ENCODE measurements at places on chromosomes 6 and 20. TPM values are rescaled to one million over a fixed set of nuclear protein-coding genes. Genes with fewer than 3 reads are reported as not detected.

DNA sequence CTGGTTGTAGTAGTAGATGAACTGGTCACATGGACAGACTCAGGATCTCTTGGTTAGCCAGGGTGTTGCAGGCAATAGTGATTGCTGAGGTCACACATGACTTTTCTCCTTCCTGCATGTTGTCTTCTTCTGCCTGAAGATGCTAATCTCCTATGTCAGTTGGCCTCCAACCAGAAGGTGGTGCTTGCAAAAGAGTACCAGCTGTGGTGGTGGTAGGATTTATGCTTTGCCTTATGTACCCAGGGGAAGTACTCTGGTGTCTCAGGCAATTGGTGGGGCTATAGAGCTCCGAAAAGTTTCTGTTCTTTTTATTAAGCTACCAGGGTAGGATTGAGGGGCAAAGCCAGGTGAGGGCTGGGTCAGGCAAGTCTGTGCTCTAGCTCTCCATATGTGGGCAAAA is 98.5 kb downstream of the CARMIL1 start:
- no peak for DNase-seq

Gene TMEM244
- 0.22 TPM for total RNA-seq

DNA sequence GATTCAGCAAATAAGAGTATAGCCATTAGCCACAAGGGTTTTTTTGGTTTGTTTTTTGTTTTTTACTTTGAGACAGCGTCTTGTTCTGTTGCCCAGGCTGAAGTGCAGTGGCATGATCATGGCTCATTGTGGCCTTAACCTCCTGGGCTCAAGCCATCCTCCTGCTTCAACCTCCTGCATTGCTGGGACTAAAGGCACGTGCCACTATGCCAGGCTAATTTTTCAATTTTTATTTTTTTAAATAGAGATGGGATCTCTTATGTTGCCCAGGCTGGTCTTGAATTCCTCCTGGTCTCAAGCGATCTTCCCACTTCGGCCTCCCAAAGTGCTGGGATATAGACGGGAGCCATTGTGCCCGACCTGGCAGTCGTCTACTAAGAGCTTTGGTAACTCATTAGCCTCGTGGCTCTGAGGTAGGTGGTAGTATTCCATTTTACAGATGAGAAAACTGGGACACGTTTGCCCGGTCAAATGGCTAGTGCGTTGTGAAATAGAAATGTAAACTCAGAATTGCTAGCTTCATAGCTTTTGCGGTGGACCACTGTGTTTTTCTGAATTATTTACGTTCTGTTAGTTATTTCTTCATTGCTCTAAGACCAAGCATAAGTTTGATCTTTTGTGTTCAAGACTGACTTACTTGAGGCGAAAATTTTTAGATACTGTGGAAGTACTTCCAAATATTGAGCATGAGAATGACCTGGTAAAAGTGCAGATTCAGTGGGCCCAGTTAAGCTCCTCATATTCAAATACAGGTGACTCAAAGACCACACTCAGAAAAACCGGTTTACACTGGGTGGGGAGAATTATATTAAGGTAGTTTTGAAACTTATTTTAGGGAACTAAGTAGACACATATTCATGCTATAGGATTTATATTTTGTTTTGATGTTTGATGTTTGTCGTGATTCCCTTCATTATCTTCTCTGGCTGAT is 2.1 kb downstream of the PANK2 start:
- DNase-seq: no peak

Gene OR2B6
- 0.09 TPM for total RNA-seq

- DNase-seq: peak; percentile 85
Measured at GRCh38 chr20:2871111-2871465, 2.2 kb upstream of the PTPRA start.

Gene AGER
- total RNA-seq: 3.7 TPM

Measured in muscle of leg (tissue), 16 donors.